Right atrium auricular region (tissue), 2 donors: ENCODE measurements at places on chromosomes 2 and 18. TPM values are rescaled to one million over a fixed set of nuclear protein-coding genes. Genes with fewer than 3 reads are reported as not detected.

DNA sequence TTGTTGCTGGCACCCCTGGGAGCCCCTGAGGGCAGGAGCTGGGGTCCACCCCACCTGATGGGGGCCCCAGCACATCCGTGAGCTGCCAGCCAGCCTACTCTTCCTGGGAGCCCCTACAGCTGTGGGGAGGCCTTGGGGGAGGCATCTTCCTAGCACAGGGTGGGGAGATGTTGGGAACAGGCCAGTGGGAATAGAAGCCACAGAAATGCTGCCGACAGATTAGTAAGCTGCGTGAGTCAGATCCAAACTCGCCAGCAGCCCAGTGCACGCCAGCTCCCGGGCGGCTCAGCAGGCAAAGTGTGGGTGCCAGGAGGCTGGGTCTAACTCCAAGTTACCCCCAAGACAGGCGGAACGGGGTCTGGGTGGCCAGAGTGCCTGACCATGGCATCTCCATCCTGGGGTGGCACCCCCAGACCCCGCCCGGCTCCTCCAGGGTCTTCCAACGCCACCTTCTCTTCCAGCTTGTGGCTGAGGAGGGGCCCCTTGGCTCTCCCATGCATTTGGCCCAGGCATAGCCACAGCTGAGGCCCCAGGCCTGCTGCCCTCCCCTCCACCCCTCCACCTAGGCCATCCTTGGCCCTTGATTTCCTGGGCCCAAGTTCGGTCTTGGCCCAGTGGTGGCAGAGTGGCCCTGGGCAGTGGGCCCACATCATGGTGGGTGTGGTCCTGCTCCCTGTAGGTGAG, 15.3 kb downstream of the CROCC2 start:
- H3K27me3 ChIP-seq = no peaks in the 10 kb centered on the region
- peaks cover 14% of the 10 kb centered on the region for H3K4me1 ChIP-seq
- H3K36me3 ChIP-seq = no peaks in the 10 kb centered on the region
- H3K4me3 ChIP-seq = no peak overlapping the region
- H3K27ac ChIP-seq = no peak overlapping the region
- DNase-seq = peak; percentile 84

GRCh38 chr2:57453945-57454344, 592.7 kb upstream of the VRK2 start:
- no peaks in the 10 kb centered on the region for H3K27me3 ChIP-seq
- H3K4me1 ChIP-seq = no peaks in the 10 kb centered on the region
- no peak overlapping the region for H3K27ac ChIP-seq

GDF7 gene
- total RNA-seq = 1.7 TPM

DNA sequence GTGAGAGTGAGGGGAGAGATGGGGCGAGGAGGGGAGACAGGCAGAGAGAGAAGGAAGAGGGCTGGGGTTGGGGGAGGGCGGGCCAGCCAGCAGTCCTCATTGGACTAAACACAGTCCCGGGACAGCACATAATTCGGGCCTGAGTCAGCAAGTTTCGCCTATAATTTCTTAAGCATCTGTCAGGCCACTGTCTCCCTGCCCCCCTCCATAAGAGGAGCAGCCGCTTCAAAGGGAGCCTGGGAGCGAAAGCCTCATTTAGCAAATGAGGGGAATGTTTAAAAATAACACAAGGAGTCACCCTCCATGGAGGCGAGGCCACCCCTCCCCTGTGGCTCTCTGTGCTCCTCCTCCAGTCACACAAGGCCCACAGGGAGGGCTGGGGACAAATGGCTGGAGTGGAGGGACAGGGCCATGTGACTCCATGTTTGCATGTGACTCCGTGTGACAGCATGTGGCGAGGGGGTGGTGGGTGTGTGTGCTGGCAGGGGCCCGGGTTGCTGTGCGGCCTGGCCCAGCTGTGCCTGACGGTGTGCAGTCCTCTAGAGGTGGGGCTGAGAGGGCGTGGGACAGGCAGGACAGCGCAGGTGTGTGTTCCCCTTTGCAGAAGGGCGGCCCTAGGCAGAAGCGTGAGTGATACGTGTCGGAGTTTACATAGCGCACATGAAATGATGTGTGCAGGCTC, 162.4 kb downstream of the CELF4 start:
- H3K36me3 ChIP-seq = no peaks in the 10 kb centered on the region
- DNase-seq = peak; percentile 66
- H3K4me3 ChIP-seq = no peak overlapping the region
